ENCODE measurements at places on chromosomes 1 and 21. TPM values are rescaled to one million over a fixed set of nuclear protein-coding genes. Genes with fewer than 3 reads are reported as not detected.

DNA sequence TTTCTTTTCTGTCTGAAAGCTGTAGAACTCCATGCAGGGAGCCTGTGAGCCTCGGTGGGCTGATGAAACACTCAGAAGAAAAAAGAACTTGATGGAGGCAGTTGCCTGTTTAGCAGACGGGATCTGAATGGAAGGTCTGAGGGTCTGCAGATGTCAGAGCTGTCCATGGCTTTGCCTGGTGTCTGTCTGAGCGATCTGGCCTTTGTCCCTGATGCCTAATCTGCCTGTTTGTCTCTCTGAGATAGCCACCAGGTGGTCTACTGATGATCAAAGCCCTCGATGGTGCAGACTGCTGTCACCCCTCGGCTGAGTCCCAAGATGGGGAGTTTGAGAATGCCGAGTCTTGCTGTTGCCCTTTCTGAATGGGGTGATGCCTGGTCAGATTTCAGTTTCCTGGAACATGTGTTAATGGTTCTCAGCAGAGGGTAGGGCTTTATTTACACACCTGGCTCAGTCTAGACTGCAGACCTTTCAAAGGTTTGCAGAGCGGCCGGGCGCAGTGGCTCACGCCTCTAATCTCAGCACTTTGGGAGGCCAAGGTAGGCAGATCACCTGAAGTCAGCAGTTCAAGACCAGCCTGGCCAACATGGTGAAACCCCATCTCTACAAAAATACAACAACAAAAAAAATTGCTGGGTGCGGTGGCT lies 90.4 kb downstream of the KIF26B start:
- DNase-seq = no peak

- DNase-seq = no peak
These were observed 12.9 kb upstream of the RUNX1 start for GRCh38 chr21:35062016-35062415.

DNA sequence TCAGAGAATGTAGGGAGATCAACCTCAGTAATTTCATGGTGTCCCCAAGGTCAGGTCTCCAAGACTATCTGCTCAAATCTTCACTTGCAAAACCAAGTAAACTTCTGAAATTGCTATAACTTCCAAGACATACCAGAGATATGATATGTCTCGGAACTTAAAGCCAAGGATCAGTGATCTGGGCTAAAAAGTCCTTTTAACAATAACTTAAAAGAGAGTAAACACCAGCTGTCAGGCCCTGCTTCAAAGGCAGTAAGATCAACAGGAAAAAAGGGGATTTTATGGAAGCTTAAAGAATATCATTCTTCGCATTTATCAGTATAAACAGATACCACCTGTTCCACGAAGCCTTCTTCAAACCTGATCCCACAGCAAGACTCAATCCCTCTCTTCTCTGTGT lies 13.7 kb downstream of the UBR4 start:
- no peak for DNase-seq

The LAMC2 gene
- total RNA-seq = 0.16 TPM

GRCh38 chr1:214380396-214380795 lies 99.4 kb downstream of the SMYD2 start:
- DNase-seq = no peak

The TMPRSS2 gene
- total RNA-seq = not detected
